Endothelial cell of coronary artery (primary cell): ENCODE measurements at places on chromosomes 12 and 14. TPM values are rescaled to one million over a fixed set of nuclear protein-coding genes. Genes with fewer than 3 reads are reported as not detected.

Gene ARID2
- total RNA-seq, result 12.1 and 16.1 TPM in 2 replicates

Gene SERPINA5
- total RNA-seq, result 1.2 and 3.3 TPM in 2 replicates

Gene RNASE3
- not detected in 2 replicates for total RNA-seq

Gene SCYL2
- 31.8 and 33.8 TPM in 2 replicates for total RNA-seq

Gene LTB4R
- 1.7 and 3.3 TPM in 2 replicates for total RNA-seq

Gene CD163
- under 0.01 TPM in 1 of 2 replicates, not detected in the other for total RNA-seq

Gene CPSF2
- 36.0 and 45.4 TPM in 2 replicates for total RNA-seq

Gene POTEM
- not detected in 2 replicates for total RNA-seq

Gene C1R
- total RNA-seq, result 1.2 and 2.4 TPM in 2 replicates

Gene KRT80
- 5.5 and 6.7 TPM in 2 replicates for total RNA-seq

Gene MMP17
- total RNA-seq, result 4.4 and 16.4 TPM in 2 replicates

Gene EFS
- 0.94 TPM in 1 of 2 replicates, not detected in the other for total RNA-seq

Gene SELPLG
- 0.27 and 0.38 TPM in 2 replicates for total RNA-seq

Gene GLS2
- under 0.01 and 0.18 TPM in 2 replicates for total RNA-seq

Gene AQP2
- total RNA-seq, result not detected in 2 replicates

Gene TMEM132D
- total RNA-seq, result not detected in 2 replicates

Gene SLC38A4
- total RNA-seq, result under 0.01 TPM in 1 of 2 replicates, not detected in the other

Gene C2CD5
- total RNA-seq, result 14.3 and 18.8 TPM in 2 replicates

Gene ANKLE2
- 63.6 and 76.9 TPM in 2 replicates for total RNA-seq

Gene ADAM21
- 0.18 and 0.38 TPM in 2 replicates for total RNA-seq

Gene ARF6
- total RNA-seq, result 63.6 and 74.1 TPM in 2 replicates

Gene OTOGL
- 1.4 and 1.9 TPM in 2 replicates for total RNA-seq

Gene MYH6
- total RNA-seq, result not detected in 2 replicates

Gene NRXN3
- total RNA-seq, result 2.6 and 3.3 TPM in 2 replicates

Gene KRT74
- total RNA-seq, result not detected in 2 replicates

Gene DIO2
- total RNA-seq, result 2.2 and 2.7 TPM in 2 replicates

Gene LRRC9
- not detected in 2 replicates for total RNA-seq

Gene PSMC1
- 175 and 224 TPM in 2 replicates for total RNA-seq

Gene CMA1
- not detected in 2 replicates for total RNA-seq

Gene KRT1
- total RNA-seq, result not detected in 2 replicates

Gene EXOC3L4
- total RNA-seq, result not detected in 2 replicates

Gene SETD1B
- 1.9 and 2.7 TPM in 2 replicates for total RNA-seq

Gene DPY19L2
- total RNA-seq, result 2.4 and 2.5 TPM in 2 replicates

Gene SYT1
- 1.7 TPM in 2 replicates for total RNA-seq

Gene BIN2
- total RNA-seq, result not detected in 2 replicates

Gene ZNF385A
- total RNA-seq, result 0.45 and 1.1 TPM in 2 replicates

Gene ANAPC7
- 52.0 and 56.6 TPM in 2 replicates for total RNA-seq

Gene KCNC2
- total RNA-seq, result not detected in 2 replicates
